ENCODE measurements at places on chromosomes 3 and 15.

DNA sequence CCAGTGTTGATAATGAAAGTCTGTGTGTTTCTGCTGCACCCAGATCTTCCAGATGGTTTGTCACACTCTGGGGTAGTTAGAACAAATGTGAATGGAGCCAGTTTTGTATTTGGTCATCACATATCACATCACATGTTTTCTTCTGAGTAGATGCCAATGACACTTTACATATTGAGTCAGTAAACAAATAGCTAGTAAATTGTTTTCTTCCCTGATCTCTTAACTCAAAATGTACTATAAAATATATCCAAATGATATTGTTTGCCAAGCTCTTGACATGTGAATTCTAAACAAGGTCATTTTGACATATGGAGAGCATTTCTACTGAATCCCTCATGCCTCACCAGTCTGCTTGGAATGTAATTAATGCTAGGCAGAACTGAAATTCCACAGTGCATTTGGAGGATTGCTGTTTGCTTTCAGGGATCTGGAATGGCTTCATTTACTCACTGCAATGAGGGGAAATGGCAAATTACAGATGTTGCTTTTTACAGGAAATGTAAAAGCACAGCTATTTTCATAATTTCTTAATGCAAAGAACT is 45.0 kb downstream of the PDHB start:
- DNase-seq: no peak

- DNase-seq: no peak
Observed at GRCh38 chr3:119315600-119316312, 21.6 kb downstream of the ARHGAP31 start.

- no peak for DNase-seq
Observed at GRCh38 chr15:61106044-61106834, 122.9 kb downstream of the RORA start.

DNA sequence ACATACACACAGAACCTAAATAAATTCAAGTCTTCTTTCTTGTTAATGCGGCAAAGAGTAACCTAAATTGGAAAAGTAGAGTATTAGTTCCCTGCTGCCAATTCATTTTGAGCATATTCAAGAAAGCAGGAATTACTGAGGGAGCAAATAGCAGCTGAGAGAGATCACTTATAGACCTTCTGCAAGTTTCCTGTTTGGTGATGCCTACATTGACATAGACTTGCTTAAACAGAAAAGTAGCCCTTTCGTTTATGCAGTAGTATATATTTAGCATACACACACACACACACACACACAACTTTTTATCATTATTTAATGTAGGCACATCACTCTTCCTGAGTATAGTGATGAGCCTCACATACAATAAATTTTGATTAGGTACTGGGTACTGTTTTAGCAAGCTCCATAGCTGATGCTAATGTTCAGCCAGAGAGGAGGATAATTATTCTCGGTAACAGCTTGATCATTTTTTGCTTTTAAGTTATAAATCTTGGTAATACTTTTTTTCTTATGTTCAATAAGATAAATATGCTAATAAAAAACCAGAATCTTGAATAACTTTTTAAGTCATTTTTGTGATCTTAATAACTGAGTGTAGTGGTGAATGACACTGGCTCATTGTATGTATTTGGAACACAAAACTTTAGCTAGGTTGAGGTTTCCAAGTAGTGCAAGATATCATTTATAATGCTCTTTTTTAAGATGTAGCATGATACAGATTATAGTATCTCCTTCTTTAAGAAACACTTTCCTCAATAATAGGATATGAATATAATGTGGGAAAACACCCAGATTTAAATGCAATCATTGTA is 174.7 kb downstream of the MBNL1 start:
- no peak for DNase-seq

- no peak for DNase-seq
Observed at GRCh38 chr3:112360561-112360960, 27.6 kb downstream of the CD200 start.

DNA sequence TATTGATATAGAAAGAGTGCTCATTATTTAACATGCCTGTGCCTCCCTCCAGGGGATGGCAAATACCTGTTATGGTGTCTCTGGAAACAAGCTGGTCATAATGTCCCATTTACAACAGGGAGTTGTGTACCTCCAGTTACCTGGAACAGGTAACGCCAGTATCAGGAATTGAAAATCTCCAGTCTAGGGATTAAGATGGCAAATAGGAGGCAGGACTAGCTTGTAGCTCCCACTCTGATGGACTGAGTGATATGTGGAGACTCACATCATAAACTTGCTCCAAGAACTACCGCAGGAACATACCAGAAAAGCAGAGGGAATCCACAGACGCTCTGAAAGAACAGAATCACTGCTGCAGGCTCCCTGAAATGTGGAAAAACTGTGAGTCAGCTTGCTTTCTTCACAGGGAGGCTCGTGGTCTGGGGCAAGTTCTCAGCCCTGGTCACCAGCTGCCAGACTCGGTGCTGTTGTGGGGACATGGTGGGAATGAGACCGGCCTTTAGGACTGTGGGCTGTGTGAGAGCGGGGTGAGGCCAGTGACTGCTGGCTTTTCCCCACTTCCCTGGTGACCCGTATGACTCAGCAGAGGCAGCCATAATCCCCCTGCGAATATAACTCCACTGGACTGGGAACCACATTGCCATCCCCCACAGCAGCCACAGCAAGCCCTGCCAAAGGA is 97.4 kb downstream of the KCNAB1 start:
- no peak for DNase-seq

DNA sequence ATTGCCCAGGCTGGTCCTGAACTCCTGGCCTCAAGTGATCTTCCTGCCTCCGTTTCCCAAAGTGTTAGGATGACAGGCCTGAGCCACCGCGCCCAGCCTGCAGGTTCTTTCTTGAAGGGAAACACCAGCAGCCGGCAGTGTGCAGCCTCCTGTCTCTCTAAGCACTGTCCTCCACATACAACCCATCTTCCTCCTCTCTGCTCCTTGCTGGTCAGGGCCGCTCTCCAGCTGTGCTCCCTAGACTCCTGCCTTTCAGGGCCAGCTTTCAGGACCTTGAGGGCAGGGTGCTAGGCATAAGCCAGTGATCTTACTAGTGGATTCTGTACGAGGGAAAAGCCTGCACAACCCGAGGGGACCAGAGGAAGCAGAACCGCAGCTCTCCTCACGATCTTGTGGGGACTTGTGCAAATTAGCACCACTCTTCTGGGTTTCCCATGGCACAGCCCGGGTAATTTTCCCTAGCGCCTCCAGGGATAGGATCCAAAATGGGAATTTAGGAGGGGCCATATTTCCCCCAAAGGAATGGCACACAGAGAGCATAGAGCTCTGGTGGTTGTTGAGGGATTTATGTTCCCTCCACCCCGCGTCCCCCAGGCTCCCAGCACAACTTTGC is 18.2 kb upstream of the CORO2B start:
- DNase-seq: no peak

DNA sequence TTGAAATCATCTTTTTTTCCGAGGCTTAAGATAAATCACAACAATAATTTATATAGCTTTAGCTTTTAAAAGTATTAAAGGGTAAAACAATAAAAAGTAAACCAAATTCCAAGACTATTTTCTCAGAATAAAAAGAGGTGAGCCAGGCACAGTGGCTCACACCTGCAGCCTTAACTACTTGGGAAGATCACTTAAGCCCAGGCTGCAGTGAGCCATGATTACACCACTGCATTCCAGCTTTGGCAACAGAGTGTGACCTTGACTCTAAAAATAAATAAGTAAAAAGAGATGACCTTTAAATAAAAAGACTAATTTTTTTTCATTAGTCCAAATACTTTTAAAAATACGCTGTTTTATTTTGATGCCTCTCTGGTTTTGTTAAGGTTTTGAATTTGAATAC is 54.4 kb downstream of the C3orf80 start:
- no peak for DNase-seq

- DNase-seq: no peak
Observed at GRCh38 chr15:70379938-70380883, 282.5 kb upstream of the TLE3 start.

DNA sequence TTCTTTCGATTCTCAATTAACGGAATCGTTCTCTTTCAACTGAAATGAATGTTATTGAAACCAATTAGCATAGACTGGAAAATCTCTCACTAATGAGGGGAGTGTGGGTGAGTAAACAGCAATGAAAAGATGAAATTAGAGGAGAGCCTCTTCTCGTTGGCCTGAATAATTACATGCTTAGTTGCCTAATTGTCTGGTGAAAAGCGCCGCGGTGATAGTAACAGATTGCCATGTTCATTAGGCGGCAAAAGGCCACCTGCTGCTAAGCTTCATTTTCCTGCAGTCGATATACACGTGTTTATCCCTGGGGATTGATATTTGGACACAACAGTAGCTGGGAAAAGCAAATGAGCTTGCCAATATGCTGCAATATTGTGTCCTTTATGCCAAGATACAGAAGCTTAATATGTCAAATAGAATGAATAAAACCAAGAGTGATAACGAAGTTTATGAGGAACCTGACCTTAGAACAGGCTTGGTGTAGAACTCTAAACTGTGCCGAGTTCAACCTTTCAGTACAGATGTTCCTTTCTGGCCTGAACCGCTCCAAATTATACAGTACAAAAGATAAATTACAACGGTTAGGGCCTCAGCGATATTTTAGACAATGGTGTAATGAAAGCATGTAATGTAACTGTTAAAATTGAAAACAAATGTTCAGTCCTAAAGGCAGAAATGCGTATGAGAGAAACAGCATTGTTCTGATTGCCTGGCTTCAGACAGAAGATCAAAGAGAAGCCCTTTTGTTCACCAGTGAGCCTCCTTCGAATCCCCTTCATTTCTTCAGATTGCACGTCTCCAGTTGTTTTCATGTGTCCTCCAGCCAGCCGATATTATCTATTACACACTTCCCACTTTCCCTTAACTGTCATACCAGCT is 185.2 kb downstream of the SHOX2 start:
- no peak for DNase-seq

DNA sequence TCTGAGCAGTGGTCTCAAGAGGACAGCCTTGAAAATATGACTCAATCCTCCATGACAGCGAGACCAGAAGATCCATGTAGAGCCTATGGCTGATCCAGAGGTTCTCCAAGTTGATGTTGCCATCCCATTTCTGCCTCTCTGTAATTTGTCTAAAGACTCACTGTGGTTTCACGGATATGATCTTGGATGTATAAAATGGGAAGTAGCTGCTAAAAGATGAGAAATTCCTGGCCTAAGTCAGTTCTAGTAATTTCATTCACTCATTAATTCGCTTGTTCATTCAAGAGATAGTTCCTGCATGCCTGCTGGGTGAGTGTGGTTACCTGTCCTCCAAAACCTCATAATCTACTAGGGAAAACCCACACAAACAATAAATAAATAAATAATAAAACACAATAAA is 145.9 kb downstream of the TNIK start:
- no peak for DNase-seq

DNA sequence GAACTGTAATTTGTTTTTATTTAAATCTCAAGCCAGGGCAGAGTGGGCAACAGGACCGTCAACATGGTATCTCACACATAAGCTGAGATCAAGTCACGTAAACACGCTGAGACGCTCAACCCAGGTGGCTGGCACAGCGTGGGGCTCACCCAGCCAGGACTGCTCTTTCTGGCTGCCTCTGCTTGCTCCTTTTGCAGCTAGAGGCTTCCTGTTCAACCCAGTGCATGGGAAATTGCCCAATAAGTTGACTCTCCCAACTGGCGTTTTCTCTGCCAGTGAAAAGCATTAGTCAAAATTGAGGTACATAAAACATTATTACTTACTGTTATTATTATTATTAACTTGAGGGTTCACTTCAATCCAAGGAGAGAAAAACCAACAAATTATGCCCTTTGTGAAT is 398.1 kb downstream of the NR2F2 start:
- no peak for DNase-seq

DNA sequence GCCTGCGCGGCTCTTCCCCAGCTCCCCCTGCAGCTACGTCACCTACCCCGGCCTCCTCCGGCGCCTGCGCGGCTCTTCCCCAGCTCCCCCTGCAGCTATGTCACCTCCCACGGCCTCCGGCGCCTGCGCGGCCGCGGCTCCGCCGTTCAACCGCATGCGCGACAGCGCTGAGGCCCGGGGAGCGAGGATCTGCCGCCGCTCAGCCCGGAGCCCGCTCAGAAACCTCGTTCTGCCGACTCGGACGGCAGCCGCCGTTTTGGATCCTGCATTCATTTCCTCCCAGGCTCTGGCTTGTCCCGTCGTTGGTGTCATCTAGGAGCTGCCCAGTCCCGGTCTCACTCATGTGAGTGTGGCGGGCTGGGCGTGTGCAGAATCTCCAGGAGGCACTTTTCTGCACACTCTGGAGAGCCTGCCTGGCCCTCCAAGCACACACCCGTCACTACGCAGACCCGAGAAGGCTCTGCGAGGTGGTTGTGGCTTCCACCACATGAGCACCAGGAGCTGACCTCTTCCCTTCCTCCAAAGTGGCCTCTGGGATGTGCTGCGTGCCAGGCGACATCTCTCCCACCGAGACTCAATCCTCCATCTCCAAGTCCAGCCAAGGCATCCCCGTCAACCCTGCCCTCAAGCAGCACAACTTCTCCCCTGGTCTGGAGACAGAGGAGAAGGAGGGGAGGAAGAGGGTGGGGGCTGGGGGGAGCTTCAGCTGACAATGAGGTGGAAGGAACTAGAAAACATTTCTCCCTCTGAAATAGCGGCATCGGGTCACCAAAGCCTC is 165.3 kb downstream of the CHSY1 start:
- DNase-seq: no peak

DNA sequence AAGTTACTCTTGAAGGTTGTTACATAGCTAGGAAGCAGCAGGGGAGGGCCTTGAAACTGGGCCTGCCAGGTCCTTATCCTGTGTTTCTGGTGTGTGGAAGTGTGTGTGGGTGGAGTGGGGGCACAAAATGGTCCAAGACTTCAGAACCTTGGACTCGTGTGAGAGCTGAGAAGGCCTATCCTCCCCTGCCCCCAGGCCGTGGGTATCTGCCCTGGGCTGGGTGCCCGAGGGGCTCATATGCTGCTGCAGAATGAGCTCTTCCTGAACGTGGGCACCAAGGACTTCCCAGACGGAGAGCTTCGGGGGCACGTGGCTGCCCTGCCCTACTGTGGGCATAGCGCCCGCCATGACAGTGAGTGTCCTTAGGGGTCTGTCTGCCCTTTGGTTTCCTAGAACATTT is 4.5 kb downstream of the CHRD start:
- DNase-seq: no peak

- no peak for DNase-seq
Observed at GRCh38 chr3:196377321-196377720, 39.1 kb upstream of the TM4SF19 start.

GRCh38 chr3:128287216-128287615 is 133.9 kb downstream of the EEFSEC start:
- DNase-seq: no peak

All from hematopoietic multipotent progenitor cell treated with erythropoietin and hydrocortisone succinate and interleukin-3 and kit ligand, for 15 days (in vitro differentiated cells).